Nucleus accumbens (tissue), 56 donors: ENCODE measurements at places on chromosomes 12 and 14.
A peak's percentile ranks its signal among the peaks of the same experiment; 100 is the strongest.

DNA sequence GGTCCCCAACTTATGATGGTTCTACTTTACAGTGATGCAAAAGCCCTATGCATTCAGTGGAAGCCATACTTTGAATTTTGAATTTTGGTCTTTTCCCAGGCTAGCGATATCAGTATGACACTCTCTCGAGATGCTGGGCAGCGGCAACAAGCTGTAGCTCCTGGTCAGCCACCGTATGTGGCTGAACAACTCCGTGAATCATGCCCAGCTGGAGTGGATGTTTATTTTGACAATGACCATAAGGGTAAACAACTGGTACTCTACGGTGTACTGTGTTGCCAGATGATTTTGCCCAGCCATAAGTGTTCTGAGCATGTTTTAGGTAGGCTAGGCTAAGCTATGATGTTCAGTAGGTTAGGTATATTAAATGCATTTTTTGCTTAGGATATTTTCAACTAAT lies 8.2 kb upstream of the ZNF410 start:
- DNase-seq, result no peak

- DNase-seq, result no peak
Measured at GRCh38 chr12:23559268-23559753, 390.2 kb downstream of the SOX5 start.

- DNase-seq, result no peak
Measured at GRCh38 chr12:50186681-50187080, 19.5 kb upstream of the CERS5 start.

DNA sequence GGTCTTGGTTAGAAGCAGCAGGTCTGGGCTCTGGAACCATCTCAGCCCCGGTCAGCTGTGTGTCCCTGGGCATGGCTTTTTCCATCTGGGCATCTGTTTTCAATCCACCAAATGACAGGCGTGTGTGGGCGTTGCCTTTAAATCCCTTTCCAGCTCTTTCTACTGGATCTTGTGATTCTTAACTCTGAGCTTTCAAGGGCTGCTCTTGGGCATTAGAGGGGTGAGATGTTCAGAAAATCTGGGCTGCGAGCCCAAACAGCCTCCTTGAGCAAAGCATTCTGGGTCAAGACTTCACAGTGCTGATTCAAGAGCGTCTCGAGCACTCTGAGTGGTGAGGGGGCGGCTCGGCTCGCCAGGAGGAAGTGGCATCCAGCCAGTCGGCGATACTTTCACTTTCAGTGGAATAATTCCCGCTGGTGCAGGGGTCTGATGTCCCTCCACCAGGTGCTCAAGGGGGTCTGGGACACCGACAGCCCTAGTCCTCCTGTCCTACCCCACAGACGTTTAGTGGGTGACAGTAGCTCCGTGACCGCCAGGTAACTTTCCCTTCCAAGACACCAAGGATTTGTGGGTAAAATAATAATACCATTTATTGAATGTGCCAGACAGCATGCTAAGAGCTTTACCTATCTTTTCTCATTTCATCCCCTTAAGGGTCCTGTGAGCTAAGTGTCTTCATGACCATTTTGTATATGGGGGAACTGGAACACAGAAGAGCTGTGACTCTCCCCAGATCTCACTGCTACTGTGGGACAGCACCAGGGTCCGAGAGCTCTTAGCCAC lies 114.0 kb downstream of the PLXNC1 start:
- peak; percentile 48 for DNase-seq

DNA sequence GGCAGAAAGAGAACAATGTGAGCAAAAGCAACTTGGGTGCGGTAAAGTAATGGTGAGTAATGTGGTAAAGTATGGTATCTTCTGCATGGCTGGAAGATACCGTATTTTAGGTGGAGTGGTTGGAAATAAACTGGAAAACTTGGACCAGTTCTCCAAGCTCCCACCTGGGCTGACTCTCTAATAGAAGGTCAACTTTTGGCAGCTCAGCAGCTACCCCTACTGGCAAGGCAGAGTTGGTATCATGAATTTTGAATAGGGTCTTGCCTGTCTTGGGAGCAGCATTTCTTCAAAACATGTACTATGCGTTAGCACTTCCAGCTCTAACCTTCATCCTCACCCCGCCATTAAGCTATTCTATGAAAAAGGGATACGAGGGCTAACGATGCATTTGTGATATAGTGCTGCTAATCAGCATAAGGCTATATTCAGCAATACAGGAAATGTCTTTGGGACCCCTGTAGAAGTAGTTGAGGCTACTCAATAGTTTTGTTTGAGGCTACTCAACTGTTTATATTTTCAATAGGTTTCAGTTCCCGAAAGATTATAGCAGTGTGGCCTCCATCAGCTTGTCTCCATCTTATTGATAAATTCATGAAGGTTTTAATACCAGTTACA lies 276.3 kb upstream of the FAR2 start:
- DNase-seq, result peak; percentile 17

DNA sequence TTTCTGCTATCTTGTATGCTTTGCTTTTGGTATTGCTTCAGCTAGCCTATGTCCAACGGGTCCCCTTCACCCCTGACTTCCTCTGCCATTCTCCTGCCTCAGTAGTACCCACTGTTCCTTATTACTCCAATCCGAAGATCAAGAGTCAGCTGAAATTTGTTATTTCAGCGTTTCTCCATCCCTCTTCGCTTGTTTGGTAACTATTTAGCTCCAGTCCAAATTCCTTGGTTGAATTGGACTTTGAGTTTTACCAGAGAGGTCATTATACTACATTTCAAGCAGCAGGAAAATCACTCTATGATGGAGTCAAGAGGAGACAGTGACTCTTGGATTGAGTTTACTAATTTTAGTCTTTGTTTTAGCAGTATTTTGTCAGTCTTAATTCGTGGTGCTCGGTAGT lies 4.5 kb downstream of the ETFBKMT start:
- DNase-seq, result no peak

DNA sequence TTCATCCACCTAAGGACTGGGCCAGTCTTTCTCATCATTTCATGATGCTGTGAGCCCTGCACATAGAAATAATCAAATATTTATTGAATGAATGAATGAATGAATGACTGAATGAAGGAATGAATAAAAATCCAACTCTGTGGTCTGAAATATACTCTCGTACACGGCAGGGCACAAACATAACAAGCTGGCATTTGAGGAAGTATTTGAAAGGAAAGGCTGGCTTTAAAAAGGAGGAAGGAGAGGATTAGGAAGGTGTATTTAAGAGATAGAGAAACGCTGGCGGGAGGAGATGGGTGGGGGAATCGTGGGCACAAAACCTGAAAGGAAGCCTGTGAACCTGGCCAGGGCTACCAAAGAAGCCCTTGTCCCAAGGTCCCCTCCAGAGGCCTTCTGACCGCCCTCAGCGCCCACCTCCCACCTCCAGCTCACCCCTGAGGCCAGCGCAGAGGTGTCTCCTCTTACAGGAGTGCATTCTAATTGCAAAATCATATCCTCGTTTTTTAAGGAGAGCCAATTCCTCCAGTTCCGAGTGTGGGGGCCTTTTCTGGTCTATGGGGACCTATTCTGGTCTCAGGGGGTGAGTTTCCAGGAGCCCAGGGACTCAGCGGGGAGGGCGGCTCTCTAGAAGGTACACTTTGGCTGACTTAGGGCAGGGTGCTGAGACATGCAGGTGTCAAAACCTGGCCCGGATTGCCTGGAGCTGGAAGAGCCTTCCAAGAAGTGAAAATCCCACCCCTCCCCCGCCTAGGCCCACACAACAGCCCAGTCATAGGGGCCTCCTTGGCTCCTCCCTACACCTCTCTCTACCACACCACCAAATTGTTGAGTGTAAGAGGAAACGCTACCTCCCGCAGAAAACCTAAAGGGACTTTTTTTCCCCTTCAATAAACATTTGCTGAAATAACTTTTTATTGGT lies 8.7 kb upstream of the JDP2 start:
- no peak for DNase-seq

DNA sequence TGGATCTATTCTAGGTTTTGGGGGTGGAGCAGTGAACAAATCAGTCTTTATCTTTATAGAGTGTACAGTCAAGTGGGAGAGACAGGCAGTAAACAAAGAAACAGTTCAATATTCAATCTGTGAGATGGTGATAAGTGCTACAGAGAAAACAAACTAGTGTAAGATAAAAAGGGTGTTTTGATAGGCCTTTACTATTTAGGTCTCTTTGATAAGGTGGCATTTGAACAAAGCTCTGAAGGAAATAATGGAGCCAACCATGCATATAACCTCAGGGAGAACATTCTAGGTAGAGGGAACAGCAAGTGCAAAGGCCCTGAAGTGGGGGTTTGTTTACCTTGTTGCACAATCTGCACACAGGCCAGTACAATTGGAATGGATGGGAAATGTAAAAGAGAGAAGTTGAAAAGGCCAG lies 47.3 kb downstream of the PTPN11 start:
- DNase-seq, result no peak

DNA sequence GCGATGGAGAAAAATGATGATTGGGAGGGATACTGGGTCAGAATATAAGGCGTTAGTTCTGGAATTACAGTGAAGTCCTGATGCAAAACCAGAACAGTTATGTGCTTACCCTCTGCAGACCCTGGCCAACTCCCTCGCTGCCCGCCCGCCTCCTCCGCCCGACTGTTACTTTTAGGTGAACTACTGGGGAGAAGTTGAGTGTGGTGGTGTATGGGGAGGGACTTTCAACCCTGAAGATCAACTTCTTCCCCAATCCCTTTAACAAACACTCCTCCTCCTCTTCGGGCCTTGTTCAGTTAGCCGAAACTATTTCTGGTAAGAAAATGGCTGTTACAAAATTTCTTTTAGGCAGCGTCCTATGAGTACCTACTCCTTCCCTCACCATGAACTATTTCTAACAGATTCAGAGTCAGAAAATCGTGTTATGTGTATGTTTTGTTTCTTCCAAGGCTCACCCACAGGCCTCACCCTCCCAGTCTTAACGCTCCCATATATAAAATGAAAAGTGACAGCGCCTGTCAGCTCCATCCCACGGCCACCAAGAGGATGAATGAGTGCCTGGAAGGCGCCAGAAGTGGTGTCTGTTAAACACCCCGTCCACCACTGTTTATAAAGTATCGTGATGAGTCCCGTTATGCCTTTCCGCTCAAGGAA lies 1.3 kb downstream of the FBXO33 start:
- no peak for DNase-seq

- no peak for DNase-seq
Measured at GRCh38 chr12:128690641-128691040, 133.1 kb downstream of the SLC15A4 start.

- DNase-seq, result no peak
Measured at GRCh38 chr14:89186856-89187376, 230.1 kb downstream of the FOXN3 start.

DNA sequence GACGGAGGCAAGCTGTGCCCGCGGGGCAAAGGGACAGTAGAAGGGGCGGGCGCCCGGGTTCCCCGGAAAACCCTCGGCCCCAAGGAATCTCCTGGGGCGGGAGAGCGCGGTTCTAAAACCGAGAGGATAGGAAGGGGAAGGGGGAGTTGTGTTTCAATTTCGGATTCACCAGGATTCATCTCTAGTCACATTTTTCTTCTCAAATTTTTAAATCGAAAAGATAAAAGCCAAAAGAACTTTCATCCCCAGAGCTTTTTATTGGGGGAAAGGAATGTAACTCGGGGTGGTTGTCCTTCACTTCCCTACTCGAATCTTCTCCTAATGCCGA lies 1.4 kb downstream of the BMP4 start:
- DNase-seq, result no peak

- no peak for DNase-seq
Measured at GRCh38 chr14:22908601-22909000, 10.3 kb downstream of the RBM23 start.

DNA sequence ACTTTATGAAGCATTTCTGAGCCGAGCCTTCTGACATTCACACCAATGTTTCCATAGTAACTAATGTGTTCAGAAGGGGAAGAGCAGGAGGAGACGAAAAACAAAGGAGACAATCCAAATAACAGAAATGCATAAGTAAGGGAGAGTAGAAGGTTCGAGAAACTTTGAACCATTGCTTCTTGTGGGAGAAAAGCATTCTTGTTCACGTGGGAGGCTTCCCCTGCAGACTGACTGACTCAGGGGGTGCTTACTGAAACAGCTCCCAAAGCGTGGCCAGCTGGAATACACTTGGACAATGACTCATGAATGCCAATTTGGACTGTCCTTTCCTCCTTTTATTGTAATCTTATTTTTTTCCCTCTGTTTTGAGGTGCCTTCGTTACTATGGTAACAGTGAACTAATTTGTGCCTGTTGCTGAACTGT lies 73.9 kb downstream of the NEDD1 start:
- no peak for DNase-seq

GRCh38 chr12:67241482-67241881 lies 27.7 kb upstream of the CAND1 start:
- no peak for DNase-seq

- no peak for DNase-seq
Measured at GRCh38 chr12:6608592-6609281, 1.6 kb upstream of the CHD4 start.

- no peak for DNase-seq
Measured at GRCh38 chr14:101351146-101351545, 210.1 kb upstream of the DIO3 start.

GRCh38 chr14:100287202-100287997 lies 18.8 kb downstream of the SLC25A29 start:
- DNase-seq, result no peak

- no peak for DNase-seq
Measured at GRCh38 chr14:52080158-52080800, 11.4 kb upstream of the NID2 start.
